ENCODE measurements at places on chromosomes 5 and 9.

- peak; percentile 52 for DNase-seq
These were observed 27.2 kb downstream of the SCAMP1 start for GRCh38 chr5:78387468-78388153.

GRCh38 chr5:142317173-142317572, 7.6 kb downstream of the SPRY4 start:
- no peak for DNase-seq

GRCh38 chr5:133821311-133821741, 147.1 kb downstream of the C5orf15 start:
- DNase-seq, result no peak

GRCh38 chr5:143524338-143524945, 121.0 kb upstream of the NR3C1 start:
- no peak for DNase-seq

GRCh38 chr9:33682551-33682950, 112.8 kb upstream of the PRSS3 start:
- DNase-seq, result no peak

- no peak for DNase-seq
These were observed 38.0 kb upstream of the TCERG1 start for GRCh38 chr5:146409054-146409671.

- no peak for DNase-seq
These were observed 124.3 kb upstream of the SMARCA2 start for GRCh38 chr9:1890816-1891215.

- DNase-seq, result no peak
These were observed 222.5 kb downstream of the CHSY3 start for GRCh38 chr5:130126746-130127145.

Measured in NCI-H774 (cell line).